ENCODE measurements at places on chromosomes 5 and 9. TPM values are rescaled to one million over a fixed set of nuclear protein-coding genes. Genes with fewer than 3 reads are reported as not detected.

The NCBP1 gene
- total RNA-seq: 63.4 TPM

GRCh38 chr9:133507246-133507965, 17.4 kb downstream of the MYMK start:
- no peak for DNase-seq

DNA sequence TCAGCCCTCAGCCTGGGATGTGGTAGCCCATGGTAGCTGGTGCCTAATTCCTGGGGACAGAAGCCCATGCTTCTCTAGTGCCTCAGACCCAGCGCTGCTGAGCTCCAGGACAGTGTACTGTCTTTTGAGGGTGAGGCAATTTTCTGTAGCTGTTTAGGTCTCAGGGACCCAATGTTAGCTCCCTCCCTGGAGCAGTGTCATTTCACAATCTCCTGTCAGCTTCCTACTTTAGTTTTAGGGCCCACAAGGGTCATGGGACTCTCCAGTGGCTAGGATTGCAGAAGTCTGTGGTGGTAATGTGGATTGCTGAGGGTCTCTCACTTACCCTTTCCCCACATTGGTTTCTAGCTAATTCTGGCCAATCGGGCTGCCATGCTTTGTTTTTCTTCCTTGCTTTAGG, 67.7 kb upstream of the CCL21 start:
- DNase-seq: no peak

DNA sequence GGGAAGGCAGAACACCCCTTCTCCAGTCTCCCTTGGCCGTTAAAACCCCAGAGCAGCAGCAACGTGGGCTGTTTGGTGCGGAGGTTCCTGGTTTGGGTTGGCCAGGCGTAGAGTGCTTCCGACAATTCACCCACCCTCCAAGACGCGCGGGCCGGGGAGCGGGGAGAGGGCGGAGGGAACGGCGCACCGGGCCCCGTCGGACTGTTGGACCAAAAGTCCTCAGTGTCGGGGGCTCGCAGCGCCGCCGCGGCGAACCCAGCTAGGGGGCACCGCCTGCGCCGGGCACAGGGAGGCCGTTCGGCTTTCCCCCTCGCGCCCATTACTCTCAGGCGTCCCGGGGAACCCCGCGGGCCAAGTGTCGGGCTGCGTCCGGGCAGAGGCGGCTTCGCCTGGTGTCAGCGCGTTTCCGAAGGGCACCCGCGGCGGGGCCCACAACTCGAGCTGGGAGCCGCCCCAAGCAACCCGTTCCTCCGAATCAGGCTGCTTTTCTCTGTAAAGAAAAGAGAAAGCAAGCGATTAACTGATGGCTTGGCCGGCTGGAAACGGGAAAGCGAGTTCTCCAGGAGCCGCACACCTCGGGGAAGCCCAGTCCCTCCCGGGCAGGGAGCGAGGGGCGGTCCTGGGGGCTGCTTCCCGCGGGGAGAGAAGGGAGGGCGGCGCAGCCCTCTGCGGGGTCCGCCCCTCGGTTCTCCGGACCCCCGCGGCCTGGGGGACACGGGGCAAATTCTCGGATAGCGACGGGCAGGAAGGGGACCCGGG, 145.5 kb downstream of the ERCC6L2 start:
- DNase-seq: peak; percentile 67

The GARIN3 gene
- total RNA-seq: not detected

DNA sequence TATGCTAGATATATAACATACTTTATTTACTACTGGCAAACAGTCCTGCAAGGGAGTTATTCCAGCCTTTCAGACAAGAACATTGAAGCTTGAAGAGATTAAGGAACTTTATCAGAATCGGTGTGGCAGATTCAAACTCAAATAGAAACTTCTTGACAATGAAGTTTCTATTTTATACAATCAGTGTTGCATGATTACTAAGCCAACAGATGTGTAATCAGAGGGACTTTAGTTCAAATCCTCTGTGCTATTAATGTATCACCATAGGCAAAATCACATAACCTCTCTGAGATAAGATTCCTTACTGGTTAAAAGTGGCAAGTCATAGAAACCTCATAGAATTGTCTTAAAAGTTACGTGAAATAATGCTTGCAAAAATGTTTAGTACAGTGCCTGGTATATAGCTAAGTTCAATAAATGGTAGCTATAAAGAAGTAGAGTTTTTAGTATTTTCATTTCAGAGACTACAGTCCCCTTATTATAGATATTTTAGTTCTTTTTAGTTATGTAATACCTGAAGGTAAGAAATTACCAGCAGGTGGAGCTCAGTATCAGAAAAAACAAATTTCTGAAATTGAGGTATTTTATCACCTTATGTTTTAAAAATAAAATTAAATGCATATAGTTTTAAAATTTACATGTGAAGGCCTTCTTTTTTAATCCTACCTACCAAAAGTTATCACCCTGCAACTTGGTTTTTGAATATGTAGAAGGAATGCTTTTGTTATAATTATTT, 172.1 kb downstream of the FER start:
- DNase-seq: no peak

- peak; percentile 12 for DNase-seq
Observed at GRCh38 chr5:109844148-109844547, 154.4 kb downstream of the MAN2A1 start.

- DNase-seq: no peak
Observed at GRCh38 chr9:133374612-133375115, 1.2 kb downstream of the SURF4 start.

GRCh38 chr5:78811121-78811817, 162.7 kb upstream of the LHFPL2 start:
- DNase-seq: no peak

DNA sequence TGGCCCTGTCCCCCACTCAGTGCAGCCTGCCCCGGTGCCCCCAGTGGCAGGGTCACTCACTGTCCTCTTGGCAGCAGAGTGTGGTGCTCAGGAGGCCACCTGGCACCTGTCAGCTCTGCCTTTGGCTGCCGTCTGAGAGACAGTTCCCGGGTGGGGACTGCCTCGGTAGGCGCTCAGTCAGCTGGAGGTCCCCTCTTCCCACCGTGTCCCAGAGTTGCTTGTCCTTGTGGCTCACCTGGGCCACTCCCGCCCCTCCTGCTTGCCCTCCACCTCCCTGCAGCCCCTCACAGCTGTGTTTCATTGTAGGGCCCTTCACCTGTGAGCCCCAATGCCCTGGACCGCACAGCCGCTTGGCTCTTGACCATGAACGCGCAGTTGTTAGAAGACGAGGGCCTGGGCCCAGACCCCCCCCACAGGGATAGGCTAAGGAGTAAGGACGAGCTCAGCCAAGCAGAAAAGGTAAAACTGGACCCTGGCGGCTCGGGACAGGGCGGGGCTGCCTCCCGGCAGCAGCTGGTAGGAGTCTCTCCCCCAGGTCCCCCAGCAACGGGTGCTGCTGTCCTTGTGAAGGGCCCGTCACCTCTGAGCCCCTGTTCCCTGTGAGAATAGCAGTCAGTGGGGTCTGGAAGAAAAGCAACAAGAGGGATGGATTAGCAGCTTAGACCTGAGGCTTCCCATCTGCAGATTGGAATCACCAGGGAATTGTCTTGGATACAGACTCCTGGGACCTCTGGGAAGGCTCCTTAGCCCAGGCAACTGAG, 122.7 kb downstream of the DAB2IP start:
- DNase-seq: no peak

GRCh38 chr5:14908172-14908571, 36.6 kb upstream of the ANKH start:
- DNase-seq: no peak

- DNase-seq: no peak
Observed at GRCh38 chr5:24899180-24899579, 254.4 kb upstream of the CDH10 start.

The CLIC3 gene
- 0.56 TPM for total RNA-seq

The RFK gene
- total RNA-seq: 19.0 TPM

- no peak for DNase-seq
Observed at GRCh38 chr5:165903835-165904234, 2387.6 kb upstream of the WWC1 start.

The SLC1A1 gene
- total RNA-seq: 8.8 TPM

The CCNB1 gene
- total RNA-seq: 273 TPM

GRCh38 chr9:116083837-116084236, 69.8 kb upstream of the PAPPA start:
- DNase-seq: no peak

- DNase-seq: no peak
Observed at GRCh38 chr5:116702776-116703175, 128.2 kb upstream of the SEMA6A start.

DNA sequence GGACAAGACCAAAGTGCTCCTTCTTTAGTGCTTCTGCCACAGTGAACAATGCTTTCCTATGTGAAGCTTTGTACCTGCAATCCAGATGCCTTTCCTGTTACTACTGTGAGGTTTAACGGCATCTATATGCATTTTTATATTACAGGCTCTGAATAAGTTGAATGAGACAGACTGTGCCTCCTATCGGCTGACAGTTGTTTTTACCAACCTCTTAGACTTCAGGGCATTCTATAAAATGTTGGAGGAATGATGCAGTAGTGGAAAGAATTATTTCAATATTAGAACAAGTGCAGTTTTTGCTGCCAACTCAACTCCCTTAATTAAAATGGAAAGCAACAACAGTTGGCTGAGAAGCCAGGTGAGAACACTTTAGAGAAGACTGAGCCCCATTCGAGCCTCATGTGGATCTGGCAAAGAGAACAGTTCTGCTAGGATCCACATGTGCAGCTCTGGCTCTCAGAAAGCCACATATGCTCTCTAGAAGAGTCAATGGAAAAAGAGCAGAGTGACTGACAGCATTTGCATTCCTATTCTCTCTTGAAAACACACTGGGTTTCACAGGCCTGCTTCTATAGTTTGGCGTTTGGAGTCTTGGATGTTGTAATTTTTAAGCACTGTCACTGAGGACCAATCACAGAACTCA, 147.5 kb downstream of the LURAP1L start:
- no peak for DNase-seq

The CACNA1B gene
- 10.4 TPM for total RNA-seq

GRCh38 chr9:70324963-70325362, 66.2 kb downstream of the SMC5 start:
- DNase-seq: no peak

DNA sequence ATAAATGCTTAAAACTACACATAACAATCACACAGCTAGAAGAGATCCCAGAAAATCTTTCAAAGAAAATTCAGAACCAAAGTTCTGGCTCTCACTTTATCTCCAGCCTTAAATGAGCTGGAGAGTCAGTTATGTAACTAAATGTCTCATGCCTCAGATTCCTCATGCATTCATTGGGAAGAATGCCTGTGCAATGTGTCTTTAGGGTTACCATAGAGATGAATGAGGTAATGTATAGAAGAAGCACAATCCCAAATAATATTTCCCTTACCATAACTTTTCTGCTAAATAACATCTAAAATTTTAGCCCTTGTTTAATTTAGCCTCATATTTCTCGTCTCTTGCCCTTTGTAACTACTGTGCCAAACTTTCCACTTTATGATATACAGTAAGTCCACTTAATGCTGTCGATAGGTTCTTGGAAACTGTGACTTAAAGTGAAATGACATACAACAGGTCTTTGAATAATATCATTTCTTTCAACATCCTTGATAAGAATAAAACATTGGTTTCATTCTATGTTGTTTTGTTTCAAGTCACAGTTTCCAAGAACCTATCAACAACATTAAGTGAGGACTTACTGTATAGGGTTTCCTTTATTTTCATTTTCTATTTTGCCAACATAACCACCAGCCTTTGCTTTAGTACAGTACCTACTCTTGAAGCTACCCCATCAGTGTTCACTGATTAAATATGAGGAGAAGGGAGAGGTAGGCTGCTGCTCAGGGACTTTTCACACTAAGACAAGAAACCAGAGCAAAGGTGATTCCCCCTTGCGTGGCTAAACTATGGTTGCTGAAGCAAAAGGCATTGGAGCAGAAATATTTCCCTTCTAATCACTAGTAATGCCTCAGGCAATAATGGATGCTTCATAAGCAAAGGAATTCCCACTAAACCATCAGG, 295.7 kb upstream of the PTGER4 start:
- DNase-seq: no peak

The ITGA1 gene
- 12.0 TPM for total RNA-seq

DNA sequence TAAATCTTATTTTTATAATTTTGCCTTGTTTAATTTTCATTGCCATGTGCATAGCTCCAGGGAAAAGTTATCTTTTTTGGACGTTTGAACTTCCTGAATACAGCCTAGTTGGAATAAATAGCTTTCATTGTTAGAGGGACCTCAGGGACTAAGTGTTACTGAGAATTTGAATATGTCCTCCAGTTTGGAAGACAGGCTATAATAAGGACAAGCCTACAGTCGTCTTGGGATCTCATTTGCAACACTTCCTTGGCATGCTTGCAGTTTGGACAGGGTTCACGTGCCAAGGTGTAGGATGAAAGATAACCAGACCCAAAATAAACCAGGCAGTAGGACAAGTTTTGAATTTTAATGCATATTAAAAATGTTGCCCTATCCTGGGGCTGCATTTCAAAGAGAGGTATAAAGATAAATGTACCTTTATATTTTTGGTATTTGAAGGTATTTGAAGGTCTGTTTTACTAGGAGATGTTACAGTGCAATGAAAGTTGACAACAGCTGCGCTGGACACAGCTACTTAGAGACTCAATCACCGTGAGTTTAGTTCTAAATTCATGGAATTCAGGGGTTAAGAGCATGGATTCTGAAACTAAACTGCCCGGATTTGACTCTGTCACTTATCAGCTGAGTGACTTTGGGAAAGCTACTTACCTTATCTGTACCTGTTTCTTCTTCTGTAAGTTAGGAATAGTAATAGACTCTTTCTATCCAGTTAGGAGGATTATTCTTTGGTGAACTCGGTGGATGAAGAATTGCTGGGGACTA, 134.1 kb downstream of the ACTBL2 start:
- DNase-seq: no peak

GRCh38 chr9:104977580-104977979, 49.6 kb upstream of the ABCA1 start:
- DNase-seq: no peak

- DNase-seq: no peak
Observed at GRCh38 chr9:23011669-23012068, 565.0 kb downstream of the DMRTA1 start.

DNA sequence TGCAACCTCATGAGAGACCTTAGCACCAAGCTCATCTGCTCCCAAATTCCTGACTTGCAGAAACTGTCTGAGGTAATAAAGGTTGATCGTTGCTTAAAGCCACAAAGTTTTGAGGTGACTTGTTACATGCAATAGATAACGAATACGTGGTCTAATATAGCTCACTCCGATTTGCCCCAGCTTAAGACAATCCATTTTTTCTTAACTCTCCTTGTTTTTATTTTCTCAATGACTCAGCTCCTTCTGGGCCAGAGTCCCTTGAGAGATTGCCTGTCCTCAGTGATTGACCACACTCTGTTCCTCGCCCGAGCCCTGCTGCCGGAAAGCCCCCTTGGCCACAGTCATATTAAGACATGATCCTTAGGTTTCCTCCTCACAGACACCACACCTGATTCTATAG, 63.7 kb upstream of the FANCC start:
- no peak for DNase-seq

GRCh38 chr9:109447329-109448076, 50.6 kb downstream of the PTPN3 start:
- no peak for DNase-seq

GRCh38 chr9:10479172-10479571, 133.6 kb downstream of the PTPRD start:
- peak; percentile 65 for DNase-seq

DNA sequence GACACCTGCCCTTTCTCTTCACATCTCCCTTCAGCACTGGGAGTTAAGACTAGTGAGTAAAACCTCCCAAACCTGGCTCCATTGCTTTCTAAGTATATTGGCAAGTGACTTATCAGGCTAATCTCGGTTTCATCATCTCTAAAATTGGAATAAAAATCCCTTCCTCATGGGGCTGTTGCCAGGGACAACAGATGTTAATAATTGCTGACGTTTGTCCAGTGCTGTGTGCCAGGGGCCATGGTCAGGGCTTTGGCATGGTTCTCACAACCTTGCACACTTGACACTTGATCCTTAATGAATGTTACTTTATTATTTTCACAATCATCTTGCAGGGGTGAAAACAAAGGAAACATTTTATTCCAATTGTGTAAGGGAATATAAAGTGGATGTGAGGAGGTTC, 1262.0 kb upstream of the WWC1 start:
- DNase-seq: no peak

All from GM23338 (cell line).